ENCODE measurements at places on chromosomes 6 and 20. TPM values are rescaled to one million over a fixed set of nuclear protein-coding genes. Genes with fewer than 3 reads are reported as not detected.

Gene TAAR5
- total RNA-seq = not detected

Gene MEI4
- under 0.01 TPM for total RNA-seq

Gene IL17A
- total RNA-seq = not detected

Gene POM121L2
- not detected for total RNA-seq

Gene AVP
- total RNA-seq = not detected

Data from bladder microvascular endothelial cell (primary cell).